ENCODE measurements at places on chromosomes 7 and 10. TPM values are rescaled to one million over a fixed set of nuclear protein-coding genes. Genes with fewer than 3 reads are reported as not detected.

The CLRN3 gene
- not detected for total RNA-seq

The SPDYE8 gene
- not detected for total RNA-seq

- no peak for DNase-seq
These were observed 212.5 kb upstream of the HDAC9 start for GRCh38 chr7:18283045-18283444.

DNA sequence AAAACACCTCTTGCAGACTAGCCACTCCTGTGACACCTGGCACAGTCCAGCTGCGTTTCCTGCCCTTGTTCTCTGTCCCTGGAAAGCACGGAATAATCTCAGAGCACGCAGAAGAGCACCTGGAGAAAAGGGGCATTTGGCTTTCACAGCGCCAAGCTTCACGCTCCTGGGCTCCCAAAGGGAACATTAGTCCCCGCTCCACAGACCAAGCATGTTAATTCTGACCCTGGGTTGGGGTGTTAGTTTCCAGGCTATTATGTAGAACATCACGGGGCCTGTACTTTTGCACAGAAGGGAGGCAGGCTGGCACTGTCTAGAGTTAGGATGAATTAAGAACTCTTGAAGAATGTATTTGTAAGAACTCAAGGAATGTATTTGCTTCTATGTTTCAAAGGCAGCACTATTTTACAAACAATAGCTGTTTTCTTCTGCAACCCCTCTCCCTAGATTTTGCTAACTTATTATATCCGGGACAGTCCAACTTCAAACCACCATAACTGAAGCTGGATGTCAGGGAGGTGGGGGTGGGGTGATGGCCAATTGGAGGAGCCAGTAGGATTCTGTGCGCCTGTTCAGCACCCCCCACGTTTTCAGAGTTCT, 62.2 kb upstream of the TRIM8 start:
- DNase-seq, result no peak

GRCh38 chr10:67239864-67240497, 314.1 kb downstream of the LRRTM3 start:
- no peak for DNase-seq

- no peak for DNase-seq
These were observed 133.9 kb downstream of the DKK1 start for GRCh38 chr10:52447931-52448353.

DNA sequence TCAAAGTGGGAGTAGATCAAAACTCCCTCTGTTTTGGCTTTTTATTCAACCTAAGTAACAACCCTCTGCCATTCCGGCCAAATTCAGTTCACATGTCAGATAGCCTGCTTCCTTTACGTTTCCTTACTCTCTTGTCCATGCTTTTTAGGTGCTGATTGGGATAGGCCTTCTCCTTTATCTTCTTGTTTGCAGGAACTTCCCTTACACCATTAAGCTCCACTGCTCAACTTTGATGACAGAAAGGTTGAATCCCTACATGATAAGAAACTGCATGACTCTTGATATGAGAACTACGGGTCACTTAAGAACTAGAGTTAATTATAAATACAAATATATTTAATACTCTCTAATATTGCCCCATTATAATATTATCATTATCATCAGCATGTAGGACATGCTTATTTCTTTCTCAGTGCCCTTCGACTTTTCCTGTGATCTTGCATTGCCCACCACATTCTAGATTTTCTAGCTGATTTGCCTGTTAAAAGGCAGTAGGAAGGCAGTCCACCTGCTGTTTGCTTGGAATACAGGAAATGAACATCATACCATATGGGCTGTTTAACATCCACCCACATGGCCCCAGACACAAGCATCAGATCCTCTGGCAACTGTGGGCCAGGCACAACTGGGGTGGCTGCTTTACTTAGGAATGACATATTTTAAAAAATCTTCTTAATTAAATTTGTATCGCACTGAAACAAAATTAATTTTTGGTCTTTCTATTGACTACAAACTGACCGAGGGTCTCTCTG, 59.7 kb upstream of the CCDC6 start:
- DNase-seq, result no peak

DNA sequence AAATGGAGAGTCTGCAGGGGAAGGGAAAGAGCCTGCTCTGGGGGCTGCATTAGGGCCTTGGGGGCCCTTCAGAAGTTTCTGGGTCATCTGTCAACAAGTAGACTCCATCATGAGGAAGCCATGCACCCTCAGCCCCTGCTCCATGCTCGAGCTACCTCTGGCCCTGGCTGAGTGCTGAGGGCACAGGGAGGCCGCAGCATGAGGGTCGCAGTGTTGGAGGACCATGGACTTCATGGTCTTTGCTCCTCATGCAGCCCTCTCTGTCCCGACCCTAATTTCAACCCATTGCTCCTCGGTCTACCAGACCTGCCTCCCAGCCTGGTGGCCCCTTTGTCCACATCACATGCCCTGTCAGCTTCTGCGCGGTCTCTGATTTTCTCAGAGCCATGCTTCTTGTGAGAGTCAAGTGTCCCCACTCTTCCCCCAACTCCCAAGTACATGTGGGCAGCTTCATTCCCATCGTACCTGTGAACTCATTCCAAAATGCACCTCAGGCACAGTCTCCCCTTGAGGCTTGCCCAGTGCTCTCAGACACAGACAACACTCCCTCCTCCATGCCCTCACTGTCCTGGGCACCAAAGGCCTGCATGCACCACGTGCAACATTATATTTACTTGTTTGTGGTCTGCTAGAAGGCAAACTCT, 14.7 kb downstream of the ZNF488 start:
- no peak for DNase-seq

DNA sequence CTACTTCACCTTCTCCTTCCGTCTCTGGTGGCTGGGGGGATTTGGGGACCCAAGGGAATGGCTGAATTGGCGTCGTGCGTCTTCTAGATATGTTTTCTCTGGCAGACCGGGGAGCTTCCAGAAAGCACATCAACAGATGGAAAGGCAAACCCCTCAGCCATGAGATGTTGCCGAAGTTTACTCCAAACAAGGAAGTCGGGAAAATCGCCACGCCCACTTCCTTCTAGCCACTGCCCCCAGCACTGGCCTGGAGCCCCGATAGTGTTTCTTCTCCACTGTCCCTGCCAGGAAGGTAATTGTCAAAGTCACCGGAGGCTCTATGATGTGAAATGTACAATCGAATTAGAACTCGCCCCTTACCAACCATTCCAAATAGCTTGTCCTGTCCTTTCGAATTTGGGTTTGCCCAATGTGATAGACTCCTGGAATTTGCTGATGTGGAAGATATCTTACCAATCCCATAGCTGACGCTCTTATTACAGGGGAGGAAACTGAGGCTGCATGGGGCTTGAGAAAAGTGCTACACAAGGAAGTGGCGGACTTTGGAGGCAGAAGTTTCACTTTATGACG, 191.0 kb downstream of the LSM5 start:
- DNase-seq, result no peak

DNA sequence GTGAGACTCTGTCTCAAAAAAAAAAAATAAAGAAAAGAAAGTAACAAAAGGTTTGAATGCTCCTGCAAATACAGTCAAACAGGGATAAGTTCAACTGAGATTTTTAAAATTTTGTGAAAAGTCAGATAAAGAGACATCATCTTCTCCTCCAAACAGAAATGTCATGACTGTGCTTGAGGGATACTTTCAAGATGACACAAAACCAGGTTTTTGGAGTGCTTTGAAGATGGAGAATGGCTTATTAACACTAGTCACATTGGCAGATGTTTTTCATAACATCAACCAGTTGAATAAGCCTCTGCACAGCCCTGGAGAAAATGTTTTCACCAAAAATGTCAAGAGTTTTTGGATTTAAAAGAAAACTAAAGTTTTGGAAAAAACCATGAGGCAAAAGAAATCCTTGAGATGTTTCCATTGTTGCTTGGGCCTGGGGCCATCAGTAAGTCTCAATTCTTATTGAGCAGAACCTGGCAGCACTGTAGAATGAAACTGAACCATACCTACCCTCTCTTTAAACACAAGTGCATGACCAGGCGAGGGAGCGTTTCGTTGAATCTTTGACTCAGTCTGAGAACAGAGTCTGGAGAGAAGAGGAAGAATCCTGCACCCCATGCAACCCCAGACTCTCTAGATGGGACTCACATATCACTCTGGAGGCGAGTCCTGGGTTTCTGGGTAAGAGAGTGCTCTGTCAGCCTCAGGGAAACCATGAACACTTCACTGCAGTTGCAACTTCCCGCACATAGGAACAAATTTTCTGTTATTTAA, 37.4 kb upstream of the PRKCQ start:
- DNase-seq, result no peak

DNA sequence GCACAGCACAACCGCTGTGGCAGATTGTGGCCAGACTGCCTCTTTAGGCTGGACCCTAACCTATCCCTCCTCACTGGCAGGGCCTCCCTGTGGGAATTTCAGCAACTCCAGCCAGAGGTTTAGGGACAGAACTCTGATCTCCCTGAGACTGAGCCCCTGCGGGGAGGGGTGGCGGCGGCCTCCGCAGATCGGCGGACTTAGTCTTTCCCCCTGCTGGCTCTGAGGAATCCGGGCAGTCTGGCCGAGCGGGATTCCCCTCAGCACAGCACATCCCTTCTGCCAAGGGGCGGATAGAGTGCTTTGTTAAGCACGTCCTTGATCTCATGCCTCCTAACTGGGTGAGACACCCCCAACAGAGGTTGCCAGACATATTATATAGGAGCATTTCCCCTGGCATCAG, 224.2 kb upstream of the NPY start:
- no peak for DNase-seq

DNA sequence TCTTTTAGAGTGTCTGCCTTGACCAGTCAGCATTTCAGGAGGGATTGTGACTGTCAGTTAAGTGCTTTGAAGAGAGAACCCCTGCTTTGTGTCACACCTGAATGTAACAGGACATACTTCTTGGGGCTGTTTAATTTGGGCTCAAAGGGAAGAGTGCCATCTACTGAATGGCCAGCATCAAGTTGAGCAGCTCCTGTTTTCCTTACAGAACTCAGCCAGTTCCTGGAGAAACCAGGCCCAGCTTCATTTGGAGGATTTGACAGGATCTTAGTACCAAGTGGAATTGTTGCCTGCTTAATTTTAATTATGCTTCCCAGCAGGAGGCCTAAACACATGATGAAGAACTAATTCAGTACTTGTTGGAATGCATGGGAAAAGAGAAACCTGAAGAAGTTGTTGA, 8.3 kb downstream of the ADD3 start:
- DNase-seq, result no peak
